ENCODE measurements at places on chromosomes 6 and 20. TPM values are rescaled to one million over a fixed set of nuclear protein-coding genes. Genes with fewer than 3 reads are reported as not detected.

- no peak for DNase-seq
Observed at GRCh38 chr20:56166781-56167465, 81.6 kb upstream of the MC3R start.

MRPS26 gene
- total RNA-seq, result 60.3 TPM

DNA sequence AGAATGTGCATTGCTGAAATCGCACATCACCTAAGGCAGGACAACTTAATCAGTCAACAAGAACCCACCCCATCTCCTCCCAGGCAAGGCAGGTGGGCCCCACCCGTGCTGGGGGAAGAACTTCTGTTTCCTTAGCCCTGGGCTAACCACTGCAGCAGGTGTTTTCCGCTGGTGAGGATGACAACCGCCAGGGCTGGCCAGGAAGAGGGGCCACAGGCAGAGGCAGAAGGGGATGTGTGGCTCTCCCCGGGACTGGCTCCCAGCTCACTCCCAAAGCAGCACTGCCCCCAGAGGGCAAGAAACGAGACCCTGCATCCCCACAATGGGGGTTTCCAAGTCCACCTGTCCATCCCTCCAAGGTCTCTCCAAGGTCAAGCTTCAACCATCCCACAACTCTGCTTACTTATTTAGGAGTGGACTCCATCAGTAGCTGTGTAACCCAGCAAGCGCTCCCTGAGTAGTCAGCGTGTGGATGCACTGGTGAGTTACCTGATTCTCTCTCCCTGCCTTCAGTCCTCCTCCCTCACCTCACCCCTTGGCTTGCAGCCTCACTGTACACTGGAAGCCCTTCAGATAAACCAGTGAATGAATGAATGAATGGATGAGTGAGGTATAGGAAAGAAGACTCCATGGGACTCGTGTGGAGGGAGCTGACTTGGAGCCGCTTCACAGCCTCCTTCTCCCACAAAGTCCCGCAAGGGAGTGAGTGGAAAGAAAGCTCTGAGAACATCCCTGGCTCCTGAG lies 168.2 kb upstream of the CST7 start:
- no peak for DNase-seq

DNA sequence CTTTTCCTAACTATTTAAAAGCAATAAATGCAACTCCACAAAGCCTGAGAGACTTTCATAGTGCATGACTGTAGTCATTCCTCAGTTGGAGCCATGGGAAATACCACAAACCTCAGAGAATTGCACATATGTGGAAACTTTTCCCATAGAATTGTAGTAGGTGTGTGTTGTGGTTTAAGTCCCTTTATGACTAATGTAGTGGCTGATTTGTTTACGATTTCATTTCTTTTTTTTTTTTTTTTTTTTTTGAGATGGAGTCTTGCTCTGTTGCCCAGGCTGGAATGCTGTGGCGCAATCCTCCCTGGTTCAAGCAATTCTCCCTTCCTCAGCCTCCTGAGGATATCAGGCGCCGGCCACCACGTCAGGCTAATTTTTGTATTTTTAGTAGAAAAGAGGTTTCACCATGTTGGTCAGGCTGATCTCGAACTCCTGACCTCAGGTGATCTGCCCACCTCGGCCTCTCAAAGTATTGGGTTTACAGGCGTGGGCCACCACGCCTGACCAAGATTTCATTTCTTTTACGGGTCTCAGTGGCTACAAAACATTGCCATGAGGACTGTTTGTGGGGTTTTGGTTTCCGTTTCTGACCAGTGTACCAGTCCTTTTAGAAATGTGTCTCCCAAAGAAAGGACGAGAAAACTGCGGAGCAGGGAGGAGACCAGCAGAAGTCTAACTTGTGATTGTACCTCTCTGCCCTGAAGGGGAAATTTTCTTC lies 212.1 kb upstream of the MARCKS start:
- DNase-seq, result no peak

- DNase-seq, result no peak
Observed at GRCh38 chr6:23307516-23307915, 738.1 kb downstream of the HDGFL1 start.
